ENCODE measurements at places on chromosomes 3 and 15. TPM values are rescaled to one million over a fixed set of nuclear protein-coding genes. Genes with fewer than 3 reads are reported as not detected.
A peak's percentile ranks its signal among the peaks of the same experiment; 100 is the strongest.

- DNase-seq: no peak
These were observed 19.3 kb downstream of the KLHL24 start for GRCh38 chr3:183654727-183655126.

- no peak for DNase-seq
These were observed 3.4 kb downstream of the GATA2 start for GRCh38 chr3:128489674-128489926.

SI gene
- not detected for total RNA-seq

CHRD gene
- not detected for total RNA-seq

- DNase-seq: no peak
These were observed 129.9 kb downstream of the XXYLT1 start for GRCh38 chr3:195140816-195141793.

DNA sequence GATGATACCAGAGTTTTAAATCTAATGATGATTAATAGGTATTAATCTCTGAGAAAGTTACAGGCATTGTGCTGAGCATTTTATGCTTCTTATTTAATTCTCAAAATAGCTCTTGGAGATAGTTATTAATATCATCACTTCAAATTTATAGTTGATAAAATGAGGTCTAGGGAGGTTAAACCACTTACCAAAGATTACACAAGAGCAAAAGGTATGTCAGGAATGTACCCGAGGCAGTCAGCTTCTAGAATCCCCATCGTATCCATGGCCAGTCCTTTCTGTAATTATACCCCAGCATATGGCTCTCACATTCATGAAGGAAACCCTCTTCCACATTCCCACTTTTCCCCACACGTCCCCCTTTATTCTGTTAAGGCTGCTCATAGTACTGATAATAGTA lies 421.3 kb downstream of the PYDC2 start:
- DNase-seq: peak; percentile 24

- DNase-seq: no peak
These were observed 329.5 kb upstream of the AZI2 start for GRCh38 chr3:28678086-28678485.

GRCh38 chr3:123527046-123527445 lies 57.8 kb downstream of the HACD2 start:
- DNase-seq: no peak

GRCh38 chr3:154098376-154098775 lies 22.8 kb upstream of the ARHGEF26 start:
- no peak for DNase-seq

SMAD3 gene
- 14.1 TPM for total RNA-seq

GOLGA6D gene
- not detected for total RNA-seq

DNA sequence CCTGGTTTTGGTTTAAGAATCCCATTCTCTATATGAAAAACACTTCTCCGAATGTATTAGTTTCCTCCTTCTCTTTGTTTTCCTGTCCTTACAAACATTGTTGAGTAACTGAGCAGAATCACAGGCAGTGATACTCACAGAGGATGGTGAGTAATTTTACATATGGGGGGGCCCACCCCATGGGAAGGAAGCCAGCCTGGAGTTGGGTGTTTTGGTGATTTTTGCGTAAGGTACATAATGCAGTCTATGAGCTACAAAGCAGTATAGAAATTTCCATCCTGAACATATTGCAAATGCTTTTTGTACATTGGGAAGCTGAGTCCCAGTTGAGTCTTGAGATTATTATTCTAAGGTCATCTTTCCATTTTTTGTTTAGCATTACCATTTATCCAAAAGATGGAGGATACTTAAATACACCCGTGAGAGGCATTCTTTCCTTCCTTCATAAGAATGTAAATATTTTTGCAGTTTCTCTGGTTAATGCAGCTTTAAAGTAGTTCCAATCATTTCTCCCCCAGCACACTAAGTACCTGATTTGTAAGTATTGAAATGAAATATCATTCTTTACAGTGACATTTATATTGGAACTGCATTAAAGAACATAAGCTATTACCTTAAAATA lies 476.8 kb downstream of the AGBL1 start:
- DNase-seq: peak; percentile 80

- no peak for DNase-seq
These were observed 56.2 kb downstream of the QTRT2 start for GRCh38 chr3:114112696-114113095.

DNA sequence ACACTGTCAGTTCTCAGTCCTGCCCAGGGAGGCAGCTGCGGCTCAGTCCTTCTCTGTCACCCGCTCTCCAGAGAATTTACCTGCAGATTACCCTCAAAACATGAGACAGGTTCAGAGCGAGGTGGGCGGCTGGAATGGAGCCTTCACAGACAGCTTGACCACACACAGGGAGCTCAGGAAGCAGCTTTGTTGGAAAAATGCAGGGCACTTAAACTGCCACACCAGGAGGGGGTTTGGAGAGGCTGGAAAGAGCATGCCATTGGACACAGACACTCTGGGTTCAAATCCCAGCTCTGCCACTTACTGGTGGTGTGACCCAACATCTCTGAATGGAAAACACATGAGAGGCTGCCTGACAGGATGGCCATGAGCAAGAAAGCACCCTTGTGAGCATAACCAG lies 290.8 kb upstream of the LRRFIP2 start:
- DNase-seq: no peak

EFHB gene
- total RNA-seq: 0.26 TPM

DNA sequence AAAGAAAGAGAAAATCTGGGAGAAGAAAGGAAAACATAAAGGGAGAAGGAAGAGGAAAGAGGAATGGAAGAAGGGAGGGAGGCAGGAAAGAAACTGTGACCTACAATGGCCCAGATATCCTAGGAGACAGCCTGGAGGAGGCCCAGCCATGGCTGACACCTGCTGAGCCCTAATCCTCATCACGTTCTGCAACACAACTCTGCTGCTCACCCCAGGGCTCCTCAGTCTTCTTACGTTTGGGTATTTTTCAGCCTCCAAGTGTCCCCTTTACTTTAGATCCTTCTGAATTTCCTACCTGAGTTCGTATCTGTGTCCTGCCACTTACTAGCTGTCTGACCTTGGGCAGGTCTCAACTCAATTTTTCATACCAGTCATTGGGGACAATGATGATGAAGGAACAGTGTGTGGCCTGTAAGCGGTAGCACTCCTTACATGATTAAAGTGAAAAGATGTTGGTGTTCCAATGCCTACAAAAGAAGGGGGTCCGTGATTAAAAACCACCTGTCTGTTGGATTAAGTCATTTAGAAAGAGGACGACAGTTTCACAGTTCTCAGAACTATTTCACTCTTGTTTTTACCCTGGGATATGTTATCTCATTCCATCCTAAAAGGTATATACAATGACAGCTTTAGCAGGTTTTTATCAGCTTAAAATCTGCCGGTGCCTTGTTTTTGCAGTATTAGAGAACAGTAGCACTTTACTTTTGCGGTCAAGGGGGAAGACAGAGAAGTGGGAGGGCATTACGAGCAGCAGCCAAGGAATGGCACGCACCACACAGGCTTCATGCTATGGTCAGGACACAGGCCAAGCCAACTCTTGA lies 47.4 kb downstream of the CCR4 start:
- no peak for DNase-seq

DNA sequence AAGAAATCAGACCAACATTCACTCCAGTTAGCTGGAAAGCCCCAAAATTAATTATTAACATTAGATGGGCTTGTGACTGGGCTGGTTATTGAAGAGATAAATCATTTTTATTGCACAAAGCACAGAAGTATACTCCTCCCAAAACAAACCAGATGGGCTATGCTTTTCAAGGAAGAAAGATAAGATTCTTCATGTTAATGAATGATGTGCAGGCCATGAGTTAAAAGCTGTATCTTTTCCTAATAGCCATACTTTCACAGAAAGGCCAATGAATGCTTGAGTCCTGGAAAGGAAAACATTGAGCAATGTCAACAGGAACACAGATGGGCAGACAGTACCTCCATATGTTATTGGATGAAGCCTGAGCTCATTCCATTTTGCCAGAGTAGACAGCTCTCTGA lies 55.4 kb downstream of the OCA2 start:
- no peak for DNase-seq

- DNase-seq: no peak
These were observed 84.6 kb downstream of the SLCO3A1 start for GRCh38 chr15:91938136-91938535.

DNA sequence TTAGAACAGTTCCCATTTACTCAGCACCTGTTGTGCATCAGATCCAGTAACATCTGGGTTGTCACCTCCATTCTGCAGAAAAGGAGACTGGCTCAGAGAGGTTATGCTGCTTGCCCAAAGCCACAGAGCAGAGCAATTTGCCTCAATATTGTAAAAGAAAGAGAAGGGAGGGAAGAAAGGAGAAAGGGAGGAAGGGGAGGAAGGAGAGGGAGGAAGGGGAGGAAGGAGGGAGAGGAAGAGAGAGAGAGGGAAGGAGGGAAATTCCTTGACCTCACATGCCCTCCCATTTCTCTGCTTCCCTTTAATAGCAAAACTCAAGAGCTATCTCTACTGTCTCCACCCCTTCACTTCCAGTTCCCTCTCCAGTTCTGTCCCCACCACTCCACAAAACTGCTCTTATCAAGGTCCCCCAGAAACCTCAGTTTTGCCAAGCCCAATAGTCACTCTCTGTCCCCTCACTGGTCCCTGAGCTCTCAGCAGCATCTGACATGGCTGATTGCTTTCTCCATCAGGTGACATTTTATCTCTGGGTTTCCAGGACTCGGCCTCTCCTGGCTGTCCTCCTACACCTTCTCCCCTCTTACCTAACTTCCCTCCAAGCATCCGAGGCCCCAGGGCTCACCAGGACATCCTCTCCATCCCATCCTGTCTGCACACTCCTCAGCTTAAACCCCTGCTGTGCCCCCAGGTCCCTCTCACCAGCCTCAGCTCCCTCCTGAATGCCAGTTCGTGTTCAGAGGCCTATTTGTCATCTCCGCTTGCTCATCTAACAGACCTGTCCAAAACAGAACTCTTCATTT lies 104.7 kb upstream of the LINGO1 start:
- DNase-seq: no peak

AGTR1 gene
- not detected for total RNA-seq

DNA sequence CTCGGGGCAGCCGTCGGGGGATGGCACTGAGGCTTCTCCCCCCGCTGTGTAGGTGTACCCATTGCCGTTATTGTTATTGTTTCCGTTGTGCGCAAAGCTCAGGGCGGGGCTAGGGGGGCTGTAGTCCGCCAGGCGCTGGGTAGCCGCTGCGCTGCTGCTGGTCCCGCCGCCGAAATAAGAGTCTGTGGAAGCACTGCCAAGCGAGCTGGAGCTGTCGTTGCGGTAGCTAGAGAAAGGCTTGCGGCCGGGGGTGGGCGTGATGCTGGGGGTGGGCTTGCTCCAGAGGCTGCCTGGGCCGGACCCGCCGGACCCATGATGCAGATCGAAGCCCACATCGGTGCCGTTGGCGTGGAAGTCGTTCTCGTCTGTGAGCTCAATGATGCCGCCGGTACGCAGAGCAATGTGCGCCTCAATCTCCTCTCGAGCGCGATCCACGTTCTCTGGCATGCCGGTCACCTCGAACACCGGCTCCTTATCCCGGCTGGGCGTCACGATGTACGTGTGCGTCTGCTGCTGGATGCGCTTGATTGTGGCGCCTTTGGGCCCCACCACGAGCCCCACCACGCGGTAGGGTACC lies 1.9 kb downstream of the MEX3B start:
- DNase-seq: no peak

DNA sequence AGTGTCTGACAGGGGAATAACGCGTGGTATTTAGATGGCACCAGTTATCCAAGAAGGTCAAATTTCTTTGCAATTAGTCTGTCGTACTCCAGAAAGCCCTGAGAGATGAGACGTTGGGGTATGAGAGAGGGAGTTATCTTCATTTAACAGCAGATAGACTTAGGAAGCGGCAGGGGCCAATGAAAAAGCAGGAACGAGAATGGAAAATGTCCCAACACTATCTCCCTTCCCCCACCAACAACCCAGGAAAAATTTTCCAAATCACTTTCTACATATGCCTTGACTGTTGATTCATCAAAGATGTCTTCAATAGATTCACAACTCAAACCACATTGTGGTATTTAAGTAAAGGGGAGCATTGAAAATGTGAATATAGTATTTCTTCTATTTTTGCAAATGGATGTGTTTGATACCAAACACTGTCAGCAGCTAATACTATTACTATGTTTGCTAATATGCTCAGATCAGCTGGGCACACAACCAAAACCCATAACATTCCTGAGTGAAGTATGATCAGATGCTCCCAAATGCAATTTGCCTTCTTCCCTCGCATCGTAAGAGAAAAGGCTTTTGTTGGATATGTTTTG lies 13.3 kb upstream of the GREM1 start:
- no peak for DNase-seq

TMEM44 gene
- total RNA-seq: 9.0 TPM

MESP2 gene
- total RNA-seq: 0.13 TPM

FEZF2 gene
- not detected for total RNA-seq

- no peak for DNase-seq
These were observed 59.9 kb downstream of the SUCNR1 start for GRCh38 chr3:151933234-151933853.

GABRA5 gene
- total RNA-seq: not detected

ALG1L2 gene
- not detected for total RNA-seq

- DNase-seq: no peak
These were observed 138.8 kb downstream of the AKAP13 start for GRCh38 chr15:85518979-85519761.

CLEC3B gene
- total RNA-seq: 0.13 TPM

DNA sequence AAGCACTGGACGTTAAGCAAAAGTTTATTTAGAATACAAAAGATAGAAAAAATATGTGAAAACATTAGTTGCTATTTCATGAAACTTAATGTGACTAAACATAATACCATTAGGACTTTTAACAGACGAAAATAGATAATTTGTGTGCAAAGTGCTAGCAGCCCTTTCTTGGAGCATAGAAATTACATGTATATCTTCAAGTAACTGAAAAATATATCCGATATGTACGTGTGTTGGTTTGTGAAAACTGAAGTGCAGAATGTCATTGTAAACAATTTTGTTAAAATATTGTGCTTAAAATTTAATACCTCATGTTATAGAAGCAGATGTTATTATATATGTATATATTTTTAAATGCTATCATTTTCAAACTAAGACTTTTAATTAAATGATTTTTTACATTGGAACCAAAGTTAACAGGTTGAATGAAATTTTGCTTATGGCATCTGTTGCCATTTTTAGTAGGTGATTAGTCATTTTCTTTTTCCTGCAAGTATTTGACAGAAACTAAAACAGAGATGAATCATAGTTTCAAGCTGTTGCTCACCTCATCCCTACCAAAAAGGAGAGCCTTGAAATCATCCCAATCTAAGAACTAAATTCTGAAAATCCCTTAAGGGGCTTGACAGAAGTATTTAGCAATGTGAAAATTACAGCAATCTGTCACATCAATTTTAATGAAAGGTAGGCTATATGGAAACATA lies 334.8 kb downstream of the NAALADL2 start:
- peak; percentile 97 for DNase-seq

RARRES1 gene
- total RNA-seq: not detected

Measured in bronchial epithelial cell (primary cell).